ENCODE measurements at places on chromosomes 5 and 9.

- no peak for DNase-seq
These were observed 8.2 kb downstream of the OR1K1 start for GRCh38 chr9:122808141-122808540.

GRCh38 chr5:32583582-32584232, 1.6 kb upstream of the SUB1 start:
- DNase-seq: no peak

GRCh38 chr5:57675236-57675635, 192.6 kb upstream of the ACTBL2 start:
- DNase-seq: no peak

- no peak for DNase-seq
These were observed 220.8 kb upstream of the RFX3 start for GRCh38 chr9:3746296-3747275.

DNA sequence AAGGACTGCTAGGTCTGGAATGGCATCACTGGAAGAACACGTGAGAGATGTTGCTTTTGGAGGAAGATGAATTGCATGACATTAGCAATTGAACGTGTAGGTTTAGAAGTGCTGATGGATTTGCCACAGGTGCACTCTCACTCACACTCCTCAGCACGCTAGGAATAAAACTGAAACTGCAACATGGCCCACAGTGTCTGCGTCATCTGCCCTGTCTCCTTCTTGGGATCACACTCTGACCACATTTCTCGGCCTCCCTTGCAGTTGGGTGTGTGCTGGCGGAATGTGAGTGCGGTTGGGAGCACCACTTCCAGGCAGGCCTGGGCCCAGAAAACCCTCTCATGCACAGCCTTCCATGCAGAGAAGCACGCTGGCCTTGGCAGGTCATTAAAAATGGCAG, 152.8 kb upstream of the LHFPL2 start:
- no peak for DNase-seq

GRCh38 chr9:2298217-2298616, 283.1 kb downstream of the SMARCA2 start:
- DNase-seq: no peak

DNA sequence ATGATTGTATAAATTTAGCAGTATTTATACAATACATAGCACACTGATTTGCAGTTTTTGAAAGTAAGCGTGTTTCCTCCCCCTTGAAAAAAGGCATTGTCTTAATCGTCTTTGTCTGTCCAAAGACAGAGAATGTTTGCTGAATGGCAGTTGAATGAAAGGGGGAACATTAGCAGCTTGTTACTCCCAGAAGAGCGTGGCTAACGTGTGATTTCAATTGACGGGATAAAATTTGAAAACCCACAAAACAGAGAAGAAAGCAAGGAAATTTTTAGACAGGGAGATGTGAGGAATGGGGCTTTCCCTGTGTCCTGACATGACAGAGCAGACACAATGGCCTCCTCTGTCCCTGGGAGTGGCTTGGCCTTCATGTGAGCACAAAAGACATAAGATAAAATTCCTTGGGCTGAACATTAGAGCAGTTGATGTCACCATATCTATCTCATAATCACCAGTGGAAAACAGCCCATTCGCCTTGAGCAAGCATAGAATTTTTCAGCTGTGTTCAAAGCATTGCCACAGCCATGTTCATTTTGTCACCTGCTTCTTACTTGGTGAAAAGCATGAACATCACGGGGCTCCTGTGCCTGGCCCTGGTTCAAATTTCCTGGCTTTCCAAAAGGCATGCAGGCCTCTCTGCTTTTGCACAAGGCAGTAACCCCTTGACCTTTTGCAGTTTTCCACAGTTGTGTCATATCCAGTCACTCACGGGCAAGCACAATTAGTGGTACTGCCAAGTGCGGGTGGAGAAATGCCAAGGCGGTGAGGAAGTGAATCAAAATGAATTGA, 126.9 kb downstream of the TLE1 start:
- no peak for DNase-seq

DNA sequence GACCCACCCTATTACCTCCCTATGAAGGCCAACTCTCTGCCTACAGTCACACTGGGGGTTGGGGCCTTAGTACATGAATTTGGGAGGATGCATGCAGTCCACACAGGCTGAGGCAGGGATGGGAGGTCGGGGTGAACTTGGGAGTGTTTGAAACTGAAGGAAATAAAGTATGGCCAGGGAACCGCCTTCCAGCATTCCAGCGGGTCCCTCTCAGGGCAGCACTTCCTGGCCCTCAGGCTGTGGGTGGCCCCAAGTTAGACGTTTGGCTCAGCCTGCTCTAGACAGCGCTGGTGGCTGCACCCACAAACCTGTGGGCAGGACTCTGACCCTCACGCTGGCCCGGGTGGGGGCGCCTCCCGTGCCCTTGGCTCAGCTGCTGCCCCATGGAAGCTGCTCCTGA, 74.3 kb downstream of the UBE2QL1 start:
- DNase-seq: no peak

DNA sequence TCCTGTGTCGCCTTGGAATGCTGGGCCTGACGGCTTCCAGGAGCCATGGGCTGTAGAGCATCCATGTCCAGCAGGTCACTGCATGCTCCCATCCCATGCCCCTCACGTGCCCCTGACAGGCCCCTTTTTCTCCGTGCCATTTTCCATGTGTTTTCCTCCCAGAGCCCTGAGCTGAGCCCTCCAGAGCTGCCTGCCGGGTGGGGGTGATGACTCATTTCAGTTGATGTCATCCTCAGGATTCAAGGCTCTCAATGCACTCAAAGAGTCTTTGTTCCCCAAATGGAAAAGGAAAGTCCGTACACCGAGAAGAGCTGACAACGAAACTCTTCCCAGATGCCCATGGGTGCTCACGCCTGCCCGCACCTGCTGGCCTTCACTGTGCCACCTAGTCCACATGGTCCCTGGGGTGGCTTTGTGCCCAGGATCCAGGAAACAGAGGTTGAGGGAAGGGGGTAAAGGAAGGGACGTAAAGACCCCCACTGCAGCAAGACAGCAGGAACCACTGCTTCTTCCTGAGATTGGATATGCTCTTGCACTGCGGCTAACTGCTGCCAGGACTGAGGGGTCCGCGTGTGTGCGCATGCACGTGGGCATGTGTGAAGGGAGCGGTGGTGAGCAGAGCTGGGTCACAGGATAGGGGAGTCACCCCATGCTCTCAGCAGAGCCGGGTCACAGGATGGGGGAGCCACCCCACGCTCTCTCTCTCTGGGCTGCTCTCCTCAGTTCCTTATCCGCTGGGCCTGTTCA, 27.6 kb downstream of the COL15A1 start:
- no peak for DNase-seq

GRCh38 chr9:68619636-68620035, 79.0 kb upstream of the TMEM252 start:
- no peak for DNase-seq

GRCh38 chr9:87556821-87557220, 59.2 kb downstream of the DAPK1 start:
- no peak for DNase-seq

- DNase-seq: no peak
These were observed 84.4 kb upstream of the SARDH start for GRCh38 chr9:133822430-133823065.

DNA sequence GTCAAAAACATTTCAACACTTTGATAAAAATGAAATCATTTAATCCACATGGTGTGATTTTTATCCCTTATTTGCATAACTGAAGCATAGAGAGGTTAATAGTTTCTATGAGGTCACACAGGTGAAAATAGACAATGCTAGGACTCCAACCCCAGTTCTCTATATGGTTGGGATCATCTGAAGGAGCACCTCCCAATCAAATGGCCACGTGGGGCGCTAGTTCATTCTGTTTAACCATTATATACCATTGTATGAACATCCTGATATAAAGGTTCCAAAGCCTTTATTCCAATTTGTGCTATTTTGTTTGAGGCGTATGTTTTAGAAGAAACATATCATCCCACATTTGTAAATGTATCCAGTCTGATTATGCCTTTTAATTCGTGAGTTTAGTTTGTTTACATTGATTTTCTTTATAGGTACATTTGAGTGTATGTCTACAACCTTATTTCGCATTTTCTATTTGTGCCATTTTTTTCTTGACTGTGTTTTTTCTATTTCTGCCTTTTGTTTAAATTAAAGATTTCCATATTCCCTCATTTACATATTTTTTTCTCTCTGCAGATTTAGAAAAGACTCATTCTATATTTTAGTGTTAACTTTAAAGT, 1092.0 kb downstream of the MAT2B start:
- no peak for DNase-seq

GRCh38 chr5:177382423-177383029, 1.7 kb upstream of the SLC34A1 start:
- no peak for DNase-seq

DNA sequence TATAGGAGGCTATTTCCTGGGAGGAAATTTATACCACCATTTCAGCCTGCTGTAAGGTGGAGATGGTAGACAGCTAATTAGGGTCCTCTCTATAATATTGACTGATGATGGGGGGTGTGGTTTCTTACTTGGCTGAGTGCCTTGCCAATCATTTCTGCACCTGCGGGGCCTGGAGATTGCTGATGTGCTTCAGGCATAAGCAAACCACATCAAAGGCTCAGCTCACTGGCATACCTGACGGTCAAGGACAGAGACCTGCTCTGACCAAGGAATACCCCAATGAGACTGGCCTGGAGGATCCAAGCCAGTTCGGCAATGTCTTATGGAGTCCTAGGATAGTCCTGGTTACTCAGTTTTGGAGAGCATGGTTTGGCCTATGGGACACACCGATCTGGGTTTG, 29.5 kb downstream of the ANKH start:
- no peak for DNase-seq

GRCh38 chr9:107484117-107484723, 5.3 kb downstream of the KLF4 start:
- no peak for DNase-seq

DNA sequence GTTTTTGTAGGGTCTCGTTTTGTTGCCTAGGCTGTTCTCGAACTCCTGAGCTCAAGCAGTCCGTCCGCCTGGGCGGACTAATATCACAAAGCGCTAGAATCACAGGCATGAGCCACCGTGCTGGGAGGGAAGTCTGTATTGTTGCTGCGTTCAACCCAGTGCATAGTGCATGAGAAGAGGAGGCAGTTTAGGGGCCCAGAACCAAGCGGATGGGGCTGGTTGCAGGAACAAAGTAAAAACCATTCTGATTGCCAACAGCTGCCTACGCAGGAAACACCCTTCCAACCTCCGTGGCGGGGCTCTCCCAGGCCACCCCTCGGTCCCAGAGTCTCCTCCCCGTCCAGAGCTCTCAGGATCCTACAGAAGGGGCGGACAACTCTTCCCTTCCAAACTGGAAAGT, 87.1 kb downstream of the ANXA2R start:
- DNase-seq: no peak

GRCh38 chr5:134273642-134274395, 47.9 kb upstream of the PPP2CA start:
- no peak for DNase-seq

DNA sequence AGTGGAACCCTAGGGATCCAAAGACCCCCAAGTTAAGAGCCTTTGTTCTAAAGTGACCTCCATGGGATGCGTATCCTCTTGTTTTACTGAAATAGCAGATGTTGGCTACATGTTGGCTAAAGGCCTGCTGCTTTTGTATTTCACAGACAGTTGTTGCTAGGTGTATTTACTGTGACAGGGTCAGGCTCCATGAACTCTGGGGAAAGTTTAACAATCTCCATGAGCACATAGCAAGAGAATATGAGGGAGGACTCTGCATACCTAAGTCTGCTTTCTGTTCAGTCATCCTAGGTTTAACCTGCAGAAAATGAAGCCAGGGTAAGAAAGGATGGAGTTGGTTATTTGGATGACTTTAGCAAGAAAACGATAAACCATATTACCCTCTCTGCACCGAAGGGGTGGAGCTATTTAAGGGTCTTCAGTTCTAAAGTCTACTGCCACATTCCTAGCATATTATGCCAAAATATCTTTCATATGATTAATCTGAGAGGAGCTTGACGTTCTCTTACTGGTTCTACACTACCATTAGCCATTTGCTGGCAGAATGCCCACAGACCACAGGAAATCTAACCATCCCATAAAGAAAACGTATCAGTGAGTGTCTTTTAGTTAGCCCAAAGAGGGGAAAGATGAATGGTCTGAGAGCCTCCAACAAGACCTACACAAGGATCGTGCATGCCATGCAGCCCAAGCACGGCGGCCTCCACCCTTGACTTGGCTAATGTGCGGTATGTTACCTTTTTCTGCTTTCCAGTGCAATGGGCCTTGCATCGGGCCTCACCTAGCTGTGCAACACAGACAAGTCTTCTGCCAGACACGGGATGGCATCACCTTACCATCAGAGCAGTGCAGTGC, 127.8 kb downstream of the SAXO1 start:
- no peak for DNase-seq

- DNase-seq: no peak
These were observed 228.2 kb upstream of the TYRP1 start for GRCh38 chr9:12464910-12465512.

- no peak for DNase-seq
These were observed 26.1 kb upstream of the GLIPR2 start for GRCh38 chr9:36110434-36110833.

- no peak for DNase-seq
These were observed 1.5 kb downstream of the PCSK1 start for GRCh38 chr5:96431376-96432187.

- DNase-seq: no peak
These were observed 28.7 kb upstream of the PALM2AKAP2 start for GRCh38 chr9:109751253-109751652.

DNA sequence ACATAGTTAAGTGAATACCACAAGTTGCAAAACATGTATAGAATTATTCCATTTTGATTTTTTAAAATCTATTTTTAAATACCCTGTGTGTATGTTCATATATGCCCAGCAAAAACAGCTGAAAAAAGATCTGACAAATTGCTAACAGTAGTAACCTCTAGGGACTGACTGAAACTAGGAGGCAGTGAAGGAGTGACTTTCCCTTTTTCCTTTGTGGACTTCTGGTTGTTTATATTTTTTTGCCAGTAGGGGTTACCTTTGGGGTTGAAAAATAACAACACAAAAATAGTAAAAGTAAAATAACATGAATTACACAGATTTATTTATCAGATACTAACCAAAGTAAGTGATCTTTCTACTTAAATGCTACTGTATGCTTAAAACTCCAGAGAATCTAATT, 2.9 kb downstream of the MEGF9 start:
- DNase-seq: no peak

- DNase-seq: no peak
These were observed 398.5 kb upstream of the SLC24A2 start for GRCh38 chr9:20187318-20187717.

DNA sequence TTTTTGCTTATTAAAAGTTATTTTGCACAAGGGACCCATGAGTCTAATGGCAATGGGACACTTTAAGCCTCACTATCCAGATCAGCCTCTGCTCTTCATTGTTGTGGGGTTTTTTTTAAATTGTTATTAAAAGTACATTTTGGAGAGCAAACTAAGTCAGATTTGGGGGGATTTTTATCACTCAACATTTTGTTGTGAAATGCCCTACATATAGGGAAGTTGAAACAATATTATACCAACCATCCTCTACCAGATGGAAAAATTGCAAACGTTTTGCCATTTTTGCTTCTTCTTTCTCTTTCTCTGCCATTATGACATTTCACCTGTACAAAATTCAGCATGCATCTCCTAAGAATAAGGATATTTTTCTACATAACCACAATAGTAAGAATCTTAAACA, 75.3 kb downstream of the SLC1A3 start:
- no peak for DNase-seq

Data from stimulated activated CD4-positive, alpha-beta T cell treated with anti-CD3 and anti-CD28 coated beads, TNF-alpha, amount 100 ng/mL, for 1 hour (primary cell).